Choroid plexus epithelial cell (primary cell): ENCODE measurements at places on chromosomes 3 and 15.

GRCh38 chr15:38091078-38091645 lies 156.7 kb downstream of the TMCO5A start:
- DNase-seq: no peak

DNA sequence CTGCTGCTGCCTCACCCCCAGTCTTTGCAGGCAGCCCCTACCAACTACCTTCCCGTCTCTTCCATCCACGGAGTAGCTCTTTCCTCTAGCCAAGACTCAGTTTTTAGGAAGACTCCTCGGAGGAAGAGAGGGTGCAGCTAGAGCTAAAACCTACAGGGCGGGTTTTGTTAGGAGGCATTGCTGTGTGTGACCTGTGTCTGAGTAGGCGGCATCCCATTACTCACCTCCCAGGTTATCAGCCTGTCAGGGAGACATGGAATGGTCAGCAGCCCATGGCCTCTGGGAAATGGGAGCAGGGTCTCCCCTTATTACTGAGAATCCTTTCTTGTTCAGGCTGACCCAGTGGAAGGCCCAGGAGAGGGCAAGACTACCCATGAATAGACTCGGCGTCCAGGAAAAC lies 43.8 kb upstream of the FGD5 start:
- no peak for DNase-seq

- peak; percentile 93 for DNase-seq
These were observed 166.4 kb downstream of the ATG7 start for GRCh38 chr3:11438646-11439045.

- DNase-seq: peak; percentile 90
These were observed 83.8 kb upstream of the PPIB start for GRCh38 chr15:64246364-64247189.

- DNase-seq: peak; percentile 32
These were observed 118.7 kb upstream of the PTPRG start for GRCh38 chr3:61442696-61443095.

- DNase-seq: no peak
These were observed 46.9 kb downstream of the COMMD2 start for GRCh38 chr3:149705416-149705815.

DNA sequence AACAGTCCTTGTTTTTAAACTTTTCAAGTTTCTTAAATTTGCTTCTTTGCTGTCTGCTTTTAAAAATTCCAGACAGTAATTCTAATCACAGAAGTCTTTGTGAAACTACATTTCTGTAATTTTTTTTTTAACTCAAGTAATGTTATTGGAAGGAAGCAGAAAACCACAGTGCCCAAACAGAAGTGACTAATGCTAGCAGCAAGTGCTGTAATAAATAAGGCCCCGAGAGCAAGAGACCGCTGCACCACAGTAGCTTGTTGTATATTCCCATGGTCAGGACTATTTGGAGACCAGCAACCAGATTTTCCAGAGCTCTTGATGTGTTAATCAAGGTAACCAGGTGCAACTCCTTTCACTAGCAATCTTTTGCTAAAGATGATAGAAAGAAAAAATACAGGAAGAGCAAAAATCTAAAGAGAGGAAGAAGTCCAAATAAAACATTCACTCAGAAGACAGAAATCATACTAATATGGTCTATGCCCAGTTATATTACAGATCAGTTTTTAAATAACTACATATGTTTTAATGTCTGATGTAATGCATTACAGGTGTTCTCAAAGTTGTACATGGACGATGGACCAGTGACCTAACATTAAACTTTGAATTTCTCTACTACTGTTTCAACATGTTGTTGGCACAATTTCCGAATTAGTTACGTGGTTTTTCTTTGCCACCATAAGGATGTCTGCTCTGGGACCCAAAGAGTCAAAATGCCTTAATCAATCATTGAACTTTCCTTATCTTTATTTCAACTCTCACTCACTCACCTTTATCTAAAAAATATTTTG lies 36.4 kb downstream of the WWTR1 start:
- DNase-seq: peak; percentile 92

- peak; percentile 77 for DNase-seq
These were observed 156.7 kb upstream of the MEF2A start for GRCh38 chr15:99409097-99409473.

- no peak for DNase-seq
These were observed 54.3 kb downstream of the DNAJB8 start for GRCh38 chr3:128412180-128413002.

- peak; percentile 57 for DNase-seq
These were observed 38.1 kb upstream of the RASA2 start for GRCh38 chr3:141448606-141449220.

DNA sequence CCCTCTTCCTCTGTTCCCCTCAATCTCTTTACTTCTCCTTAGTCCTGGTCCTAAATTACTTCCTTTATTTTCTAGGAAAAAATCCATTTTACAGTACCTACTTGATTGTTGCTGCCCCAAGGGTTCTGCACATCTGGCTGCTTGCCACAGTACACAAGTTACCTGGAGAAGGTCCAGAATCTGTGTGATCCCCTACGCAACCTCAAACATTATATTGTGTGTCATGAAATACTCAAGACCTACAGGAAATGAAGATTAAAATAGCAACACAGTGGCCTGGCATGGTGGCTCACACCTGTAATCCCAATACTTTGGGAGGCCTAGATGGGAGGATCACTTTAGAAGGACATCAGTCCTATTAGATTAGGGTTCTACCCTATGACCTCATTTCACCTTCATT lies 48.7 kb downstream of the PRKAR2A start:
- peak; percentile 31 for DNase-seq

DNA sequence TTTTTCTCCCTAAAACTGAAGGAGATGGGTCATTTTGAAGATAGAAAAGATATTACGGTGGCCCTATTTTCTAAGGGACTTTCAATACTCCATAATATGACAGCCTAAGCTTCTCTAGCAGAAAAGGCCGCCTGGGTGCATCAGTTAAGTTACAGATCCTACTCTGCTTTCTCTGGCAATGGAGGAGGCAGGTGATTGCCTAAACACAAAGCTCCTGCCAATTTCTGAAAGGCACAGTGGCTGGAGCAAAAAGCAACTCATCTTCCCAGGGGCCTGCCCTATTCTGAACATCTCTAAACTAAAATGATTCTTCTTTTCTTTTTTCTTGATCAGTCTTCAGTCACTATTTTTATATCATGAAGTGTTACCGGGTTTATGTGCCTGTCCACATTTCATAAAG lies 276.7 kb downstream of the CNTN4 start:
- no peak for DNase-seq

DNA sequence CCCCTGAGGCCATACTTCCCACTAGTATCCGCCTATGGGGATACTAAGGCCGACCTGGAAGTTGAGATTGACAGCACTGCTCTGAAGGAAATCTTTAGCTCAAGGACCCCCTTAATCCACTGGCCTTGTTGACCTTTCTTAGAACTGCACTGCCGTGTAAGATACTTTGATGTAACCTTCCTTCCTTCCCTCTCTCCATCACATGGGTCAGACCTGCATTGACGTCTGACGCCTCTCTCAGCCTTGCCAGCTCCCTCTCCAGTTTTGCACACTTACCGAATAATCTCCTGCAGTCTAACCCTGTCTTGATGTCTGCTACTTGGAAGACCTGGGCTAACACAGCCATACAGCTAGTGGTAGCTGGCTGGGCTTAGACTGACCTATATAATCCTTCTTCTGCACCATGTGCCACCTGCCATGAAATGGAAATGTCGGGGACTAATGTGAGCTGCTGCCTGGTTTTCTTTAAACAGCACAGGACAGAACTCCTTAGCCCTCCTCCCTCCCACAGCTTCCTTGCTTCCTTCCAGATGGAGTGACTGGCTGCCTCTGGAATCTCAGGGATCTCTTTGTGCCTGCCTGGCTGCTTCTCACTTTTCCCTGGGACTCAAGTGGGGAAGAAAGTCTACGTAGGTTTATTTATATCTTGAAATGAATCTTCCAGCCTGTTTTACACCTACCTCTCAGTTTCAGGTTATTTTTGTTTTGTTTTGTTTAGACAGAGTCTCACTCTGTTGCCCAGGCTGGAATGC lies 39.2 kb upstream of the HERC1 start:
- no peak for DNase-seq

GRCh38 chr15:87716422-87716821 lies 540.1 kb downstream of the NTRK3 start:
- no peak for DNase-seq

GRCh38 chr3:180571831-180572598 lies 29.9 kb upstream of the TTC14 start:
- no peak for DNase-seq

GRCh38 chr3:46612324-46612723 lies at the start of gene FAM240A:
Gene FAM240A (plus strand): TSS chr3:46612525. CDS start chr3:46612684, 159 bp downstream.
- DNase-seq: no peak

DNA sequence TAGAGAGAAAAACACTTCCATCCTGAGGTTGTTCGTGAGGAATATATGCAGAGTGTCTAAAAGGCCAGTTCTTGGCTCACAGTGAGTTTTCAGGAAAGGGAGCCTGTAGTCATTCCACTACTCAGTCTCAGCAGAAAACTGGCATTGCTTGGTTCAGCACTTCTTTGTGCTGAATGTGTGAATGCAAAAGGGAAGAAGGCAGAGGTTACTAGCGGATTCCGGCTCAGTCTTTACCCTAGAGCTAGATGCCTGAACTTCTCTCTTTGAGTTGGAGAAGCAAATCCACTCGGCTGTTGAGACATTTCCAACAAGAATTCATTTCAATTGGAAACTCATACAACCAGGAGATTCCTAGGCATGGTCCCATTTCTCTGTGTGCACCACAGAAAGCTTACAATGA lies 23.1 kb upstream of the FRMD4B start:
- no peak for DNase-seq

GRCh38 chr3:120263792-120264191 lies 21.2 kb downstream of the GPR156 start:
- no peak for DNase-seq

GRCh38 chr3:195877136-195877715 lies 31.1 kb downstream of the TNK2 start:
- DNase-seq: no peak

GRCh38 chr3:190733591-190734146 lies 128.8 kb downstream of the GMNC start:
- no peak for DNase-seq

GRCh38 chr15:89766357-89767311 lies 9.5 kb upstream of the MESP2 start:
- no peak for DNase-seq

GRCh38 chr15:35436422-35436821 lies 109.5 kb downstream of the DPH6 start:
- DNase-seq: no peak

- DNase-seq: no peak
These were observed 81.6 kb downstream of the OCA2 start for GRCh38 chr15:28017423-28017924.

DNA sequence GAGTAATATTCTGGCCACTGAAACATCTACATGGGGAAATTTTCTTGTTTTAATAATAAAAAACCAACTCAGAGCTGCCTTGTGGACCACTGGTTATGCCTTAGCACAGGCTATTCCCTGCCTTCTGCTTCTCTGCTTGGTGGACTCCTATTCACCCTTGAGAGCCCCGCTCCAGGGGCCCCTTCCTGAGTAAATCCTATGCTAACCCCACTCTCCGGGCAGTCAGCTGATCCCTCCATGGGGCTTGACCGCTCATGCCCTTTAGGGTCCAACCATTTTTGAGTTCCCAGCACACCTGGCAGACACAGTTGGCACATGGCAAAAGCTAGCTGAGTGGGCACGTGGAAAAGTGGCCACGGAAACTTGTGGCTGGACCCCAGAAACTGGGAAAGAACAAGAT lies 38.2 kb downstream of the ATP2B2 start:
- no peak for DNase-seq

- DNase-seq: peak; percentile 56
These were observed 317.7 kb upstream of the TPRG1 start for GRCh38 chr3:188853856-188854771.

- no peak for DNase-seq
These were observed 49.2 kb downstream of the TPRA1 start for GRCh38 chr3:127541320-127541719.

DNA sequence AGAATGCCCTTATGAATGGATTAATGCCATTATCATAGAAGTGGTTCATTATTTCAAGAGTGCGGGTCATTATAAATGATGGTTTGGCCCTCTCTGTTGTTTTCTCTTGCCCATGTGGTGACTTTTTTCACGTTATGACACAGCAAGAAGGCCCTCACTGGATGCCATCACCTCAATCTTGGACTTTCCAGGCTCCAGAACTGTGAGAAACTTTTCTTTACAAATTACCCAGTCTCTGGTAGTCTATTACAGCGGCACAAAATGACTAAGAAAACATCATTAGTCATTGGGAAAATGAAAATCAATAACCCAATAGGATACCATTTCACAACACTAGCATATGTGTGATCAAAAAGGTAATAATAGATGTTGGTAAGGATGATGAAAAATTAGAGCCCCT lies 119.0 kb upstream of the LPP start:
- DNase-seq: no peak

GRCh38 chr3:35638980-35639253 lies 408 bp upstream of the ARPP21 start:
- DNase-seq: no peak

- no peak for DNase-seq
These were observed 9.3 kb upstream of the ISLR2 start for GRCh38 chr15:74121039-74121438.

DNA sequence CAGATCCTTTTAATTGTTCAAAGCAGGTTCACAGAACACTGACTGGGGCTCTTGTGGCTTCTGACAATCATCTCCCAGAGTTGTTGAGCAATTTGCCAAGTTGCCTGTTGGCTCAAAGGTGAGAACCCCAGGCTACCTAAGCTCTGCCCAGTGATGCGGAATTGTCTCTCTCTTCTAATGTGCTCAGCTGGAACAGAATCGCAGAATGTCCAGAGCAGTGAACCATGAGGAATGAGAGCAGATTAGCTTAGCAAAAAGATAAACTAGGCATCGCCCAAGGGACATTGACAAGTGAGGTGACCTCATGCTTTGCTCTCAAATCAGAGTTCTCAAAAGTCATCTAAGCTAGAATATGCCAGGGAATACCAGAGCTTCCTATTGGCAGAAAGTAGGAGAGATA lies 148.1 kb downstream of the WDR76 start:
- no peak for DNase-seq

GRCh38 chr3:141789281-141789680 lies 26.1 kb downstream of the GRK7 start:
- peak; percentile 12 for DNase-seq

DNA sequence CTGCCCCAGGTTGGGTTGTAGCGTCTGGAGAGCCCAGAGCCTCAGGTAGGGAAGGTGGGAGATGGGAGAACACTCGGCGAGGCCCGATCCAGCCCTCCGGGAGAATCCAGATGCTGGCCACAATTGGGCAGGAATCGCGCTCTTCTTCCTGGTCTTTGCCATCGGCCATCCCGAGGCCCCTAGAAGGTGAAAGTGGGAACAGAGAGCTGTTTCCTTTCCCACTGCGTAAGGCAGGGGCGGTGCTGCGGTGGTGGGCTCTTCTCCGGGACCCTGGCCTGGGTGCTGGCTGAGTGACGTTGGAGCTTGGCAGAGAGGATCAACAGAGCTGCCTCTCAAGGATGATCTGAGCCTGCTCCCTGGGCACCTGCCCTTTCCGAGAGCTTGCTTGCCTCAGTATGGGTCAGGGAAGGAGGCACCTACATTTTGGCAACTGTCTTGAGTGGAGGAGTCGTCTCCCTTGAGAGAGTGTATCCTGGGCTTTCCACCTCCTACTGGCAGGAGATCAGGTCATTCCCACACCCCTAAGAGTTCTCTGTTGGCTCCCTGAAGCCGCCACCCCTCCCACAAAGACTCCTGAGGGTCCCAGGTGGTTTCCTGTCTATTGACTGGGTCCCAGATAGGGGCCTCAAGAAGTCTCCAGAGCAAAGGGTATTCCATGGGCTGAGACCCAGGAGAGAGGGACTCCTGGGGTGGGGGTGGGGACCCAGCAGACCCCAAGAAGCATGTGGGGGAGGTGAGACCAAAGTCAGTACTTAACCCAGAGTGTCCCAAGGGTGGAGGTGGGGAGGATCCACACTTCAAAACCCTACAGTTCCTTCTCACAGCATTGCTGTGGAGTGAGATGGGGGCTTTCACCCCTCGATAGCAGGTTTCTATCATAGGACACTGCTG lies 1.6 kb downstream of the C15orf39 start:
- DNase-seq: peak; percentile 18
